ENCODE measurements at places on chromosomes 2 and 18.

GRCh38 chr2:71801969-71802368 lies 345.7 kb downstream of the CYP26B1 start:
- no peak for DNase-seq

DNA sequence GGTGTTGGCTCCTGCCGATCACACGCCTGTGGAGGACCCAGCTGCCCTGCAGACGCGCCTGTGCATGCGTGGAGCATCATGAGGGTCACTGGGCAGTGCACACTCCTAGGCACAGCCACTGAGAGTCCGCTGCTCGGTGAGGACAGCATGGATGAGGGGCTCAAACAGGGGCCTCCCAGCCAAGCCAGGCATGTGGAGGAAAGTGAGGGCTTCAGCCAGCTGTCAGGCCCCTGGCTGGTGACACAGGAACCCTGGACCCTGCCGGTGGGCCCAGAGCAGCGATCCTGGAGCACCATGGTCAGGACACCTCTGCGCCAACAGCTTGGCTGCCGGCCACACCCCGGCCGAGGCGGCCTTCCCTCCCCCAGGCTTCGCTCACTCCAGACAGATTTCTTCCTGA lies 171.2 kb downstream of the RTP5 start:
- no peak for DNase-seq

DNA sequence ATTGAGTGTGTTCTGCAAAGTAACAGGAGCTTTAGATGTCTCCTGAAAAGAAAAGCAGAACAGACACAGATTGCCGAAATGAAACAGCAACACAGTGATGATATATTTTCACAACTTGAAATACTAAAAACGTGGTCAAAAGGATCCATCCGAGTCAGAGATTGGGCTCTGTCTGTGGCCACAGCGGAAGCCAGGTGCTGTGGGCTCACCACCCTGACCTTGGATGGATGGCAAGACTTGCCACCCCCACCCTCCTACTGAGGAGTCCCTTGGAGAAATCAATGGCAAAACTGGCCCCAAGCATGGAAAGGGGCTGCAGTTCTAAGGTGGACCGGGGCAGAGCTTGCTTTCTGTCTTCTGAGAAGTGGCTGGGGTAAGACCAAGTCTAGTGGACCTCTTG lies 31.4 kb upstream of the ACKR3 start:
- DNase-seq, result no peak

GRCh38 chr18:22796113-22796512 lies 137.0 kb upstream of the RBBP8 start:
- no peak for DNase-seq

- no peak for DNase-seq
Observed at GRCh38 chr2:239545741-239546392, 145.0 kb upstream of the HDAC4 start.

Measured in D341Med (cell line).